Osteoblast (primary cell): ENCODE measurements at places on chromosomes 11 and 22. TPM values are rescaled to one million over a fixed set of nuclear protein-coding genes. Genes with fewer than 3 reads are reported as not detected.

GRCh38 chr11:10072841-10073240, 221.2 kb downstream of the SBF2 start:
- DNase-seq: no peak

YAP1 gene
- total RNA-seq: 156 and 174 TPM in 2 replicates

DNA sequence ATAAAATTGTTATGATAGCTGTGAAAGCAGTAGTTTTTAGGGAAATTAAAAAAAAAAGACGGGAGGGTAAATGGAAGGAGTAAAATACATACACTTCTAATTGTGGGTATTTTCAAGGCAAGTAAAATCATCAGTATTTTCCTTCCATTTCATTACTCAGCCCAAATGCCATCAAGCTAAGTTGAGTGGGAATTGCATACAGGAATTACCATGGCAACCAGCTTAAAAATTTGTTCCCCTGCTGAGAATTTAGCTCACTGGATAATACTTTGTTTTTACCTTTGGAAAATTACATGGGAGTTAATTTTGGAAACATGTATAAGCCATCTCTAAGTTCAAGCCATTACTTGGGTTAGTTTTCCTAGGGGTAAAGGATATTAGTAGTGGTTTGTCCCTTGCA, 1873.4 kb downstream of the LRRC4C start:
- no peak for DNase-seq

GRCh38 chr11:86703987-86704386, 31.6 kb upstream of the ME3 start:
- DNase-seq: no peak

GRCh38 chr22:19874307-19875060, 19.8 kb upstream of the GNB1L start:
- DNase-seq: peak; percentile 65

DNA sequence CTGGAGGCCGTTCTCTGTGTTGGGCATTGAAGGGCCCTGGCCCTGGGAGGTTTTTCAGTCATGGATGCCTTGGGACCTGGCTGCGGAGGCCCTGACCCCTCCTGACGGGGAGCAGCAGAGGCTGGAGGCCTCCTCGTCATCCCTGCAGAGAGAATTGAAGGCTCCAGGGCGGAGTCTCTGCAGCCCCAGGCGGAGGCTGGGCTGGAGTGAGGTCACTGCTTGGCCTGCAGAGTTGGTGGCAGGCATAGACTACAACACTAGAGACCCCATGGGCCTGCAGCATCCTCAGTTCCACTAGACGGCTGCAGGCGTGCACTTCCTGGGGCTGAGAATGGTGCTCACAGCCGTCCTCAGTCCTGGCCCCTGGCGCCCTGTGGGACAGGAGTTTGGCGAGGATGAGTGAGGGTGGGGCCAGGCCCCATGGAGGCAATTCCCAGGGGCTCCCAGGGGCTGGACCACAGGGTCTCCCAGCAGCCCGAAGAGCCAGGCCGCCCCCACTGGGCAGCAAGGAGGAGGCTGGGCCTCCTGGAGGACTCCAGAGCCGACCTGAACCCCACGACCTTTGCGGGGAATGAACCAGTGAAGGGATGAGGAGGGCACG, 1194.9 kb downstream of the BRD1 start:
- DNase-seq: no peak

DNA sequence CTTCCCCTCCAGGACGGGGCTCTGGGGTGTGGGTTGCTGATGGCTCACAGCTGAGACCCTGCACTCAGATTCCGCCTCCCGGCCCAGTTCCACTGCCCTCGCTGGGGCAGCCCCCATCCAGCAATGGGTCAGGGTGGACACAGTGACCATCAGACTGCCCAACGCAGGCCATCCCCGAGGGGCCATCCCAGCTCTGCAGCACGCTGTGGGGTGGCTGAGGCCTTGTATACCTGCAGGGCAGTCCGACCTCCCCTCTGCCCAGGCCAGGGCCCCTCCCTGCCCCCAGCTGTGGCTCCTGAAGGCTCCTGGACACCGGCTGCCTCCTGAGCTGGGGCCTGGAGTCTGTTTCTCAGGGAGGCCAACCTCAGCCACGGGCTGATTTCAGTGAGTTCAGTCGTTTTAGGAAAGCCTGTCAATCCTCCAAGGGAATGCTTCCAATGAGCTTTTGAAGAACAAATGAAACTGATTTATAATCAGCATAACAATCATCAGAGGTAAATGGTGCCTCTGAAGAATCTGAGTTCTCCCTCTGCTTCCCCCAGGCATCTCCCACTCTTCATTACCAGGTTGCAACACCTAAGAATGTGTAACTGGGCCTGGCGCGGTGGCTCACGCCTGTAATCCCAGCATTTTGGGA, 95.1 kb downstream of the CELSR1 start:
- DNase-seq: peak; percentile 56

DNA sequence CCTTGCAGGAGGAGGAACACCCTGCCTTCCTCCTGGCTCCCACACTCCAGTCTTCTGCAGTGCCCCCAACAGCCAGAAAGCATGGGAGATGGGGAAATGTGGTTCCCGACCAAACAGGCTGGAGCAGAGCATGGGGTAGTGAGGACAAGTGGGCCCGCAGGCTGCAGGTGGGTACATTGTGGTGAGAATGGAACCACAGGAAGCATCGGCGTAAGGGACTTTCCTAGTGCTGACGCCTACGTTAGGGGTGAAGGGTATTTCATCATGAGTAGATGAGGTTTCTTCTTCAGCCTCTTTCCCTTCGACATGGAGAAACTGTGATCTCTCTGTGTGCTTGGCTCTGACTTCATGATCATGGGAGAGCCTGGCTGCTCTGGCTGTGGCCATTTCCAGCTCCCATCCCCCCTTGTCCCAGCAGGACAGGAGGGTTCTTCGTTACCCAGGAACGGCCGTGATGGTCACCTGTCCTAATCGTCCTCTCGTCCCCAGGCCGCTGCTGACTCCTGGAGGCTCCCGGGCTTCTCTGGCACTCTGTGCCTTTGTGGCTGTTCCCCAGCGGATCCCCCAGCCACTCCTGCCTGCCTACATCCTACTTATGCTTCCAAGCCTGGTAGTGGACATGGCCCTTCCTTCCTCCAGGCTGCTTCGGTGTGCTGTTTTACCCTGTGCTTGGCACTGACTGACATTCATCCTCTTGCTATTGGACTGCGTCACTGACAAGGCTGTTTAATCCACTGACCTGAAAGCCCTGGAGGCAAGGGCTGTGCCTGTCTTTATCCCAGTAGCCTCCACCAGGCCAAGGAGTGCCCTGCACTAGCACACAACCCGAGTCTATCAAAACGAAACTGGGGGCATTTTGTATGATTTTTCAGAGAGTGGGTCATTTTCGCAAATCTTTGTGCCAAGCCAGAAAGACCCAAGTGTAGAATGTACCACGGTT, 65.2 kb upstream of the CECR2 start:
- no peak for DNase-seq
